ENCODE measurements at places on chromosomes 3 and 15.

GRCh38 chr3:138429665-138430064 is 4.8 kb upstream of the ESYT3 start:
- DNase-seq, result no peak

GRCh38 chr3:15175605-15176004 is 30.4 kb upstream of the CAPN7 start:
- DNase-seq, result no peak

DNA sequence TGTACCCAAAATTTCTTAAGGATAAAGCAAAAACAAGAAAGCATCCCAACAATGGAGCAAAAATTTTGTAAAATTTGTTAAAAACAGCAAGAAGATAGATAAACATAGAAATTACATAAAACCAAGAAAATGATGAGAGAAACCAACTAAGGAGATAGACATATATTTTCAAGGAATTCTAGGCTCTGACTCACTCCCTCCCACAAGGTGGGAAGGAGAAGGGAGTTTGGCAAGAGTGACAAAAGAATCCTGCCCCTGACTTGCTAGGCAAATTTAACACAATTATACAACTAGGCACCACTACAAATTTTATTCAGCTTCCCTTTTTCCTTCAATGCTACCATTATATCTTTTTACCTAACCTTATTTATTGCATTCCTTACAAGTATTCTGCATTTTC is 70.9 kb downstream of the MYO9A start:
- no peak for DNase-seq

GRCh38 chr3:17384567-17385296 is 357.7 kb downstream of the TBC1D5 start:
- no peak for DNase-seq

- no peak for DNase-seq
Observed at GRCh38 chr3:178823150-178823549, 248.5 kb downstream of the ZMAT3 start.

- no peak for DNase-seq
Observed at GRCh38 chr3:165883863-165884478, 46.7 kb upstream of the BCHE start.
